ENCODE measurements at places on chromosomes 13 and 19. TPM values are rescaled to one million over a fixed set of nuclear protein-coding genes. Genes with fewer than 3 reads are reported as not detected.
A peak's percentile ranks its signal among the peaks of the same experiment; 100 is the strongest.

DNA sequence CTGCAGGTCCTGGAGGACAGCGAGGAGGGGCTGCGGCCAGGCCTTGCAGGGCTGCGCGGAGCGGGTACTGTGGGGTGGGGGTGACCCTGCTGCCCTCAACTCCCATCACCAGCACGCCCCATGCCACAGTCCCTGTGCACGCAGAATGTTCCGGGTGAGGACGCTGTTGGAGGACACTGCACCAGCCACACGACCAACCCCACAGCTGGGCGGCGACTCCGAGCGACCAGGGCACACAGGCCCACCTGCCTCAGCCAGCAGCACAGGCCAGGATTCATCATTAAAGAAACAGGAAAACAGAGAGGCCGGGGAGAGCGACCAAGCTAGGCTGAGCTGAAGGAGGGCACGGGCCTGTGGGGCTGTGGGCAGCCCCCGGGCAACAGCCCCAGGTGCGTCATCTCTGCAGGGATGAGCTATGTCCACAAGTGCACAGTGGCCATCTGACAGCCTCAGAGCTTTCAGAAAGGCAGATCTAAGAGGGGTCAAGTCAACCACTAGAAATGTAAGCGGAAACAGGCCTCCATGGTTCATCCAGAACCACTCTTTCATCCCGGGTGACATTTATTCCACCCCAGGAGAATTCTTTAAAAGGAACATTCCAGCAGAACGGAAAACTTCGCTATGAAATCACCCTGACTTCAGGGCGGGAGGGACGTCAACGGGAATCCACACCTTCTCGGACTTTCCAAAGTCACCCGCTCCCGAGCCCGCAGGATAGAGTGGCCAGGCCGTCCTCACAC lies 1.5 kb downstream of the GAS6 start:
- no peak overlapping the region for H3K27ac ChIP-seq
- peaks cover 2% of the 10 kb centered on the region for H3K36me3 ChIP-seq
- peak overlapping the region; percentile 56 for H3K4me3 ChIP-seq
- H3K4me1 ChIP-seq: peaks cover 55% of the 10 kb centered on the region
- DNase-seq: no peak

DNA sequence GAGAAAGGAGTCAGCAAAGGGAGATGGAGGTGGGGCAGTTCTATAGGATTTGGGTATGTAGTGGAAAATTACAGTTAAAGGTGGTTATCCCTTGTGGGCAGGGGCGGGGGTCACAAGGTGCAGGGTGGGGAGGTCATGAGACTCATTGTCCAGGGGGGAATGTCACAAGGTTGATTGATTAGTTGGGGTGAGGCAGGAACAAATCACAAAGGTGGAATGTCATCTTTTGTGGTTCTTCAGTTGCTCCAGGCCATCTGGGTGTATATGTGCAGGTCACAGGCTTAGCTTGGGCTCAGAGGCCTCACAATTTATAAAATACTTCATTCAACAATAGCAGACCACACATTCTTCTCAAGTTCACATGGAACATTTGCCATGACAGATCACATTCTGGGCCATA lies 109.6 kb downstream of the ATP11A start:
- no peaks in the 10 kb centered on the region for H3K4me1 ChIP-seq
- H3K4me3 ChIP-seq: no peak overlapping the region
- H3K36me3 ChIP-seq: no peaks in the 10 kb centered on the region
- H3K27me3 ChIP-seq: no peaks in the 10 kb centered on the region

Gene SRRM5
- total RNA-seq: 0.18 TPM

DNA sequence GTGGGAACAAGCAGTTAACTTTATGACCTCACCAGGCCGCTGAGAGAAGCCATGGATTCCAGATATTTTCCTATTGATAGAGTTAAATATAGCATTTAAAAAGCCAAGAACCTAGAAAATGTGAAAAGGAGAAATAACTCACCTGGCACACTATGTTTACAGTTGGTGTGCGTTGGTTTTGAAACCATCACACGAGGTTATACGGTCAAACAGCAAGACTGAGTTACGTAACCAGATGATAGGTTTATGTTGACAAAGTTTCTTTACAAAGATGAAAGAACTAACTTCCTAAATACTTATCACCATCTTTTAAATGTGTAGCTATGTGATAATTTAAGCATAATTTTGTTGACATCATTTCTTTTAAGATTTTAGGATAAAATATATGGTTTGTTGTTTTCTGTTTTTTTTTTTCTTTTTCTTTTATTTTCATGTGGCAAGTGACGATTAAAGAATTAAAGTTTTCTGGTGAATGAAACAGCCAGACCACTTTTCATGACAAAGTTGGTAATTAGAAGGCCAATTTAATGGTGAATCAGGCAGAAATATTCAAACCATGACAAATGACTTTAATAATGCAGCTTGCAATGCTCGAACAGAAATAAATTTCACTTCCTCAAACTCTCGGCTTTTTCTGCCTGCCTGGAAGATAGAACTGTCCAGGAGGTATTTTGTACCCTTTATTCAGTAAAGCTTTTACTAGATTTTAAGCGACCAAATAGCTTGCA lies 339.1 kb upstream of the OBI1 start:
- no peak for DNase-seq
- no peaks in the 10 kb centered on the region for H3K36me3 ChIP-seq
- H3K27ac ChIP-seq: no peak overlapping the region
- no peaks in the 10 kb centered on the region for H3K4me1 ChIP-seq
- H3K4me3 ChIP-seq: no peak overlapping the region

- H3K36me3 ChIP-seq: no peaks in the 10 kb centered on the region
- peaks cover 15% of the 10 kb centered on the region for H3K4me1 ChIP-seq
- no peak for DNase-seq
- H3K27ac ChIP-seq: no peak overlapping the region
Measured at GRCh38 chr13:109780845-109781383, 5.5 kb downstream of the IRS2 start.

DNA sequence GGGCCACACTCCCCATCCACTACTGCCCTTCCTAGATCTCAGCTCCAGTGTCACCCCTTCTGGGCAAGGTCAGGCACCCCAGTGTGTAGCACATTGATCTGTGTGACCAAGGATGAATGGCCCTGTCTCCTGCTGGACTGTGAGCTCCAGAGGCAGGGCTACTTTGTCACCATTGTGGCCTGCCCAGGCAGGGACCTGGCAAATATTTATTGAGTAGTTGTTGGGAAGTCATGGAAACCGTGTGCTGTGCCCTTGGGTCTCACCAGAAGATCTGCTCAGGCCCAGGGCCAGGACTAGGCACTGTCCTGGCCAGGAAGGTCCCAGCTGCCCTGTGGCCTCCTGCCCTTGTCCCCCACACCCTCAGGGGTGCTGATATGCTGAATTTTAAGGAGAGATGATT lies 10.5 kb downstream of the NACC1 start:
- H3K27me3 ChIP-seq: no peaks in the 10 kb centered on the region
- peaks cover 17% of the 10 kb centered on the region for H3K4me1 ChIP-seq
- no peak for DNase-seq
- H3K4me3 ChIP-seq: no peak overlapping the region

DNA sequence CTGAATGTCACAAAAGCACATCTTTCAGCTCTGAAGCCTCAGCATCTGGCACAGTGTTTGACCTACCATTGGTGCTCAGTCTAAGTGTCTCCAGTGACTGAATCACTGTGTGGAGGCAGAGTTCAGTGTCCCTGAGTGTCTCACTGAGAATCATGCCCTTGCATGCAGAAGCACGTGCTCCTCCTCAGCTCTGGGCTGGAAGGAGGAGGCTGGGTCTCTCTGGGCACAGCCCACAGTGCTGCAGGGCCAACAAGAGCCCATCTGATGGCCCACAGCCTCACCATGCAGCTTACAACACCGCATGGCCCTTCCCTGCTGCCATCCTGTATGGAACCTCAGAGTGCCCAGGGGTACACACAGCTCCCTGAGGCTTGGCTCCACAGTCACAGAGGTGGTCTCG lies 86.1 kb downstream of the TEX26 start:
- H3K36me3 ChIP-seq: no peaks in the 10 kb centered on the region
- H3K27me3 ChIP-seq: no peaks in the 10 kb centered on the region

Gene ZNF296
- 8.8 TPM for total RNA-seq

DNA sequence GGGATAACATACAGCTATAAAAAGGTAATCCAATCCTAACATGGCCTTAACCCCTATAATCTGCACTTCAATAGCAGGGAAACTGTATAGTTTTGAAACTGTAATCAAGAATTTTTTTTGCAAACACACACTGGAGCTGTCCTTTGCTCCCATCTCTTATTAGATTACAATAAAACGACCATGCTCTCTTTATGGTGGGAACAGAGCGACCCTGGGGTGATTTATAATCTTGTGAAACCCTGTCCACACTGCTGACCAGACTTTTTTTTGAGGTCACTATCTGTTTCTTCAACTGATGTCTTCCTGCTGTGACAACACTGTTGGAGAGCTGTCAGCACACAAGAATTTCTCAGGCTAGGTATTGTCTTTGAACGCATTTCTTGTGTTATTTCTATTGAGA lies 35.3 kb downstream of the DACH1 start:
- H3K36me3 ChIP-seq: no peaks in the 10 kb centered on the region
- H3K27me3 ChIP-seq: no peaks in the 10 kb centered on the region
- H3K4me3 ChIP-seq: no peak overlapping the region
- H3K4me1 ChIP-seq: no peaks in the 10 kb centered on the region
- DNase-seq: peak; percentile 3

Gene EXOC3L2
- 15.5 TPM for total RNA-seq

DNA sequence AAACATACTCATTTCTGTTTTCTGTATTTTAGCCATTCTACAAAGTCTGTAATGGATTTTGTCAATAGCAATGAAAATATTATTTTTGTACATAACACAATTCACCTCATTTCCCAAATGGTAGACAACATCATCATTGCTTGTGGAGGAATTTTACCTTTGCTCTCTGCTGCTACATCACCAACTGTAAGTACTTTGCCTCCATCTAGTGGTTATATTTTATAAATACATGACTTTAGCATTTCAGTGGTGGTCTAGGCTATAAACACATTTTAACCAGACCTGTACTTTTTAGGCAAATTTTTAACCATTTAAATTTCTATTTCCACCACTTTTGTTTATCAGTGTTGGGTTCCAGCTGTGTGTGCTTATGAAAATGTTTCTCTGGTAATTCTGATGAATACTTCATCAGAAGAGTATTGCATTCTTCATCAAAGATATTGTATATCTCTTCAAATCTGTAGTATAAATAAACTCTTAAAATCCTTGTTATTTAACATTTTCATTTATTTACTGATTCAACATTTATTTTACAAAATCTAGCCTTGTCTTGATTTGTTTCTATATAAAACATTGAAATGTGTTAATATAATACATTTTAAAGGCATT lies 222.4 kb downstream of the NBEA start:
- no peaks in the 10 kb centered on the region for H3K27me3 ChIP-seq
- no peaks in the 10 kb centered on the region for H3K36me3 ChIP-seq
- H3K27ac ChIP-seq: no peak overlapping the region

DNA sequence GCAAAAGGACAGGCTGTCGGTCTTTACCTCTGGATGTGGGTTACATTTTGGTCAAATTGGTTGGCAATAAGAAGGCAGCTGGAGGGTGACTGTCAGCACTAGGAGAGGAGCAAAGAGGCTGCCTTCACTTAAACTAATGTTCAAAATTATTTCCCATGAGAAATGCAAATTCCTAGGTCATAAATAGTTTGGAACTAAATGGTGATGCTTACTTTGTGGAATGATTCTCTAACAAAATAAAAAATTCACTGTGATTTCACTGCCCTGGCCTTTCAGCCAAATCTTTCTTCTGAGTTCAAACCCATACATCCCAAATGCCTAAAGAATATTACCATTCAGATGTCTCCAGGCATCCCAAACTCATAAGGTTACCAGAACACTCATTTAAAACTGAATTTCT lies 25.0 kb upstream of the OXGR1 start:
- no peaks in the 10 kb centered on the region for H3K27me3 ChIP-seq
- DNase-seq: no peak
- H3K27ac ChIP-seq: no peak overlapping the region
- no peak overlapping the region for H3K4me3 ChIP-seq
- H3K4me1 ChIP-seq: no peaks in the 10 kb centered on the region
- no peaks in the 10 kb centered on the region for H3K36me3 ChIP-seq

DNA sequence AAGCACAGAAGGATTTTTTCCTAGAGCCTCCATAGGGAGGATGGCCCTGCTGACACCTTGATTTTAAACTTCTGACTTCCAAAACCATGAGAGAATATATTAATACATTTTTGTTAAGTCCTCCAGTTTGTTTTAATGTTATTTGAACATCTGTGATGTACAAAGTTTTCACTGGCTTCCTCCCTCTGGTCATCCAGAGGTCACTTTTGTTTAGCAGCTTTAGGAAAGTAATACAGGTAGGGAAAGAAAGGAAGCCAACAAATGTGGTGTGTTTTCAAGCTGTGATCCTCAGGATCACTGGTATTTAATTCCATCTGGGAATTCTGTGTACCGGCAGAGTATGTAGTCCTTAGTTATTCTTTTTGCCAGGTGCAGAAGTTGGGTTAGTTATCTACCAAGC lies 488.8 kb upstream of the ATXN8OS start:
- H3K27me3 ChIP-seq: no peaks in the 10 kb centered on the region
- H3K36me3 ChIP-seq: no peaks in the 10 kb centered on the region
- H3K4me1 ChIP-seq: no peaks in the 10 kb centered on the region
- H3K27ac ChIP-seq: no peak overlapping the region
- no peak overlapping the region for H3K4me3 ChIP-seq
- DNase-seq: no peak

Gene ICAM4
- total RNA-seq: 62.6 TPM

DNA sequence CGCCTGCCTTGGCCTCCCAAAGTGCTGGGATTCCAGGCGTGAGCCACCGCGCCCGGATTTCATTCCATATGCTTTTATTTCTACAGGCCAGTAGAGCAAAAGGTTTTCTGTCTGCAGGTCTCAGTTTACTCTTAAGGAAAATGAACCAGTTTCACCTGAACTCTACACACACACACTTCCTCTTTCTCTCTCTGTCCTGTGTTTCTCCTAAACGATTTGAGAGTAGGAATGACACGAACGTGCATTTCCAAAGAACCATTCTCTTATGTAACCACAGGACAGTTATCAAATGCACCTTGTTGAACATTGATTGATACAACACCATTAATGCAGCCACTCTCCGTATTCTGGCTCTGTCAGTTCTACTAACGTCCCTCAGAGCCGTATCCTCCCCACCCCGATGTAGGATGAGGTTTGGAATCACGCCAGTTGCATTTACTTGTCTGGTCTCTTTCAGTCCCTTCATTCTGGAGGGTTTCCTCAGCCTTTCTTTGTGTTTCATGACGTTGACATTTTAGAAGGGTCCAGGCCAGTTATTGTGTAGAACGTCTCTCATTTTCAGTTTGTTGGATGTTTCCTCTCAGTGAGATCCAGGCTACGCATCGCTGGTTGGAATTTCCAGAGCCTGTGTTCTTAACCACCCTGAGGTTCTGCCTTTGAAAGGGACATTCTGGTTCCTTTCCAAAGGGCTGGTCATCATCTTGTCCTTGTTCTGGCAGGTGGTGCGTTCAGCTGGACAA lies 36.0 kb downstream of the BICRA start:
- no peaks in the 10 kb centered on the region for H3K27me3 ChIP-seq
- no peak overlapping the region for H3K4me3 ChIP-seq
- H3K27ac ChIP-seq: no peak overlapping the region
- H3K4me1 ChIP-seq: peaks cover 21% of the 10 kb centered on the region

All from K562 (cell line).